ENCODE measurements at places on chromosomes 11 and 22.

DNA sequence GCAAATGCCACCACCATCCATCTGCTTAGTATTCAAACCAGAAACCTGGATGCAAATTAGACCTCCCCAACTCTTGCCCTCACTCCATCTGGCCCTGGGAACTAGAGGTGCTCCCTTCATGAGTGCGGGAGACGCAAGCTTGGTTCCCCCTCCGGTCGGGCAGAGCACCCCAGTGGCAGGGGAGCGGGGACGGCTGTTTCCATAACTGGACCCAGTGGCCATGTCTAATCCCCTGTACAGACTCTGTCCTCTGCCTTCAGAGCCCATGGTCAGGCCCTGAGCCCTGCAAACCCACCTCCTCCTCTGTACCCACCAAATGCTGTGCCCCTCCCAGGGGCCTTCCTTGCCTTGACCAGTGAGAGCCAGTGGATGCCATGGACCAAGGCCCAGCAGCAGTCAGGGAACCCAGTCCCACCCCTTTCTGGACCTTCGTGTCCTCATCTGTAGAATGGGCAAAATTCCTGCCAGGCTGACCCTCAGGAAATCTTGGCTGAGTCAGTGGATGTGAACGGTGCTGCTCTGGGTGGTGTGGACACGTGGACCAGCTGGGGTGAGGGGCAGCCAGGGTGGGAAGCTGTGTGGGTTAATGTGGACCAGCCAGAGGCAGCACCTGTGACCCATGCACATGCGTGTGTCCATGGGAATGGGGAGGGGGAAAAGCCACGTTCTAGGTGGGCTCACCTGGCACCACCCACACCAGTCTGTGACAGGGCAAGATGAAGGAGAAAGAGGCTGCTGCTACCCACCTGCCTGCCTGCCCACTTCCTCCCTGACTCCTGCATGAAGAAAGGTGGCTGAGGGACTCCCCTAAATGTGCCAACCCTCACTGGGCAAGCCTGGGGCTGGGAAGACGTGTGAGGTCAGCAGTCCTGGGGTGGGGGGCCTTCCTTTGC is 72.8 kb downstream of the LRRC32 start:
- no peak for DNase-seq

GRCh38 chr11:68525336-68525735 is 64.8 kb downstream of the PPP6R3 start:
- DNase-seq: no peak

- no peak for DNase-seq
Measured at GRCh38 chr22:20763630-20764470, 10.1 kb upstream of the SERPIND1 start.

DNA sequence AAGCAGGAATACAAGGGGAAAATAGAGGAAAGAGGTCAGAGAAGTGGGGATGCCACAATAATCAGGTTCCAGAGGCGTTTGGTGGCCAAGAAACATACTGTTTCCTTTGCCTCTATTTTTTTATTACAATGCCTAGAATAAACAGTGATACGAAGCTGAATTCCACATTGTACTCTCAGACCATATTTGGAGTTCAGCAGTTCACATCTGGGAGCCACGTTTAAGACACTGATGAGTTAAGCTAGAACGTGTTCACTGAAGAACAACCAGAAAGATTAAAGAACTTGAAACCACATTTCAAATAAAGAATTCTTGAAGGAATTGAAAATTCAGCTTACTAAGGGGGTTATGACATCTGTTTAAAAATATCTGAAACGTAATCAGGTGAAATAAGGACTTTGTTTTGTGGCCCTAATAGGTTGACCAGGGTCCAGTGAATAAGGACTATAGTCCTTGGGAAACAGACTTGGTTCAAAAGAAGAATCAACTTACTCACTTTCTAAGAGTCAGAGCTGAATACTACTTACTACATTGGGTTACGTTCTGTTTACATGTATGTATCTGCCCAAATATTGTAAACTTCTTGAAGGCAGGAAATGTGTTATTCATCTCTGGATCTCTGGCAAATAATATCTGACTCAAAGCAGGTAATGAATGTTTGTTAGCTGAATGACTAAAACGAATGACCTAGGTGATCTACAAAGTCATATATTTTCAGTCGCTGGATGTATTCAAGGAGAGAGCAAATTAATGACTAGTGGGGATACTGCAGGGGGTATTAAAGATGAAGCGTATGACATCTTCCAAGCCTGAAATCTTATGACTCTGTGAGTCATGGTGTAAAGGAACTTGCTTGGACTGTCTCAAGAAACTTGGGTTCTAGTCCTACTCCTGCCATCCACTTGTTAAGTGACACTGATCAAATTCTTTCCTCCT is 247.0 kb upstream of the NARS2 start:
- DNase-seq: no peak

- DNase-seq: peak; percentile 90
Measured at GRCh38 chr22:23216461-23217170, 36.3 kb downstream of the BCR start.

- no peak for DNase-seq
Measured at GRCh38 chr22:43553451-43554258, 141.8 kb downstream of the MPPED1 start.

- no peak for DNase-seq
Measured at GRCh38 chr11:2924821-2925675, 4.2 kb downstream of the PHLDA2 start.

- DNase-seq: no peak
Measured at GRCh38 chr11:93655047-93655446, 6.4 kb upstream of the CEP295 start.

GRCh38 chr11:70176940-70177689 is 26.0 kb upstream of the FADD start:
- peak; percentile 63 for DNase-seq

DNA sequence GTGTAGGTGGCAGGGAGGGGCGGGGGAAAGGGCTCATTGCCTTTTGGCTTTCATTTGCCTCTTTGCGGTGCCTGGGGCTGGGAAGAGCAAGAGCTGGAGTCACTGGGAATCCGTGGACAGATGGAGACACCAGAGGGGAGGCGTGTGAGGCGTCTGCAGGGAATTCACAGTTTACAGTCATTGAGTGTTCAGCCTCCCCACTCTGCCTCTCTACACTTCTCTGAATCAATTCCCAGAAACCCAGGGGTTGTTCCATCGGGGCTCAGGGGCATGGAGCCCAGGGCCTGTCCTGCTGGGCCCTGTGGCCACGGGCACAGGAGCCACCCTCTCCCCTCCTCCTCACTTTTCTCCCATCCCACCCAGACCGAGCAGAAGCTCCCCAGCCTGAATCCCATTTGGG is 160.5 kb upstream of the NAV2 start:
- no peak for DNase-seq

DNA sequence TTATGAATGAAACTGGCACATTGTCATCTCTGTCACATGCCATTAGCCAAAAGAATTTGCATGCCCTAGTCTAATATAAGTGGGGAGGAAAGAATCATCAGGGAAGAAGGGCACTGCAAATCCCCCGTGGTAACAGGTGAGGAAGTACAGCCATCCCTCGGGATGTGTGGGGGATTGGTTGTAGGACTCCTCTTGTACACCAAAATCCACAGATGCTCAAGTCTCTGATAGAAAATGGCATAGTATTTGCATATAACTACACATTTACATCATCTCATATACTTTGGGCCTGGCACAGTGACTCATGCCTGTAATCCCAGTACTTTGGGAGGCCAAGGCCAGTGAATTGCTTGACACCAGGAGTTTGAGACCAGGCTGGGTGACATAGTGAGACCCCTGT is 109.7 kb downstream of the HIPK3 start:
- no peak for DNase-seq

DNA sequence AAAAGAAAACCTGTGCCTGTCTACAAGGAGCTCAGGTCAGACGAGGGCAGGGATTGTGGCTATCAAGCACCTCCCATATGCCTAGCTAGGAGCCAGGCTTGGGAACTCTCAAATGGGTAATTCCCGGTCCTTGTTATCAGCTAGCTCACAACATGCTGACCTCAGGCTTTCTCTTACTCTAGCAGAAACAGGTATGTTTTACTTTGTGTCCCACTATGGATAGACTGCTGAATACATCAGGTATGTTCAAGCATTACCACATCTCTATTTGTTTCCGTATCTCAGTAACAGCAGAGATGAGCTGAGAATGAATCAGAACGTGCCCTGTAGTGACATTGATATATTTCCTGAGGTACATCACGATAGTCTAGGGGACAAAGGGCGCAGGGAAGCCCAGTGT is 29.4 kb downstream of the SHISA8 start:
- DNase-seq: no peak

DNA sequence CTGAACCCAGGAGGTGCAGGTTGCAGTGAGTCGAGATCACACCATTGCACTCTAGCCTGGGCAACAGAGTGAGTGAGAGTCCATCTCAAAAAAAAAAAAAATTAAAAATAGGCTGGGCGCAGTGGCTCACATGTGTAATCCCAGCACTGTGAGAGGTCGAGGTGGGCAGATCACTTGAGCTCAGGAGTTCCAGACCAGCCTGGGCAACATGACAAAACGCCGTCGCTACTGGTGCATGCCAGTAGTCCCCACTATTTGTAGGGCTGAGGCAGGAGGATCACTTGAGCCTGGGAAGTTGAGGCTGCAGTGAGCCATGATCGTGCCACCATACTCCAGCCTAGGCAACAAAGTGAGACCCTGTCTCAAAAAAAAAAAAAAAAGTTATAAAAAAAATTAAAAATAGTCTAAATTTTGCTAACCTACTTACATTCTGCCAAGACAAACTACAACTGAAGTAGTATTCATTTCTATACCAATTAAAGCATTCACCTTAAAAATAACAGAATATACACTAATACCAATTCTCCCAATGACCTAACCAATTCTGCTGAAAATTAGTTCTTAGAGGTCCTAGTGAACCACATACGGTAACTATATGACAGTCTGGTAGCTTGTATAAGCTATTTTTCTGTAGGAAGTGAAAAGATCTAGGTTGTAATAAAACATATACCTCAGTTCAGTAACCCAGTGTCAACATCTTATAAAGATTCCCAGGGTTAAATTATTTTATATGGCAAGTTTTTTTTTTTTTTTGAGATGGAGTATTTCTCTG is 7.1 kb downstream of the DDX6 start:
- DNase-seq: no peak

DNA sequence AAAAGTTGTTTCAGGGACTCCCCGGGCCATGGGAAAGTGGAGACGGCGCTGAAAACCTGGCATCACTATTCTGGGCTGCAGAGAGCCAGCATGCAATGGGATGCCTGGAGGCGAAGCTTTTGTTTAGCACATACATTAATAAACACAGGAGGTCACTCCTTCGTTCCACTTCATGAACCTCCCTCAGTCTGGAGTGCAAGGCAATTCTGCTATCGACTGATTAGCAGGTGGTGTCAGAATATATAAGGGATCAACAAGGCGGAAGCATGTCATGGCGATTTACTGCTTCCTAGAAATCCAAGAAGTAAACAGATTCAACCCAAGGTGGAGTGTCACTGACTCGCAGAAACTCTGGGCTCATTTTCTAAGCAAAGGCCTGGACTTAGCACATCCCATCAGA is 45.4 kb upstream of the MN1 start:
- DNase-seq: no peak

GRCh38 chr11:117960406-117960805 is 25.8 kb upstream of the IL10RA start:
- no peak for DNase-seq

DNA sequence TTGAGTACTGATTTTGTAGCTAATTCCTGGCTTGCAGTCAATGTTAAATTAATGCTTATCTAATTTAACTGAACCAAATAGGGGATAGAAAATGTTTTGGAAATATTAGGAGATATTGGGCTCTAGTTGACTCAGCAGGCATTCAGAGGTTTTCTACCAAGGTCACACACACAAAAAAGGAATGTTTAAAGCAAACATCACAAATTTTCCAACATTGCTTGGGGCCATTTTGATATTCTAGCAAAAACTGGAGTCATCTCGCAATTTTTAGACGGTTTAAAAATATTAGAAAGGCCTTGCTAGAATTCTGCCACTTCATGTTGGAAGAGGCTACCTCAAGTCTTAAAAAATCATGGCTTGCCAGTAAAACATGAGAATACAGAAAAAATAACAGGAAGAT is 2082.1 kb upstream of the RAG2 start:
- no peak for DNase-seq

GRCh38 chr11:77882396-77882795 is 61.5 kb downstream of the AAMDC start:
- no peak for DNase-seq

DNA sequence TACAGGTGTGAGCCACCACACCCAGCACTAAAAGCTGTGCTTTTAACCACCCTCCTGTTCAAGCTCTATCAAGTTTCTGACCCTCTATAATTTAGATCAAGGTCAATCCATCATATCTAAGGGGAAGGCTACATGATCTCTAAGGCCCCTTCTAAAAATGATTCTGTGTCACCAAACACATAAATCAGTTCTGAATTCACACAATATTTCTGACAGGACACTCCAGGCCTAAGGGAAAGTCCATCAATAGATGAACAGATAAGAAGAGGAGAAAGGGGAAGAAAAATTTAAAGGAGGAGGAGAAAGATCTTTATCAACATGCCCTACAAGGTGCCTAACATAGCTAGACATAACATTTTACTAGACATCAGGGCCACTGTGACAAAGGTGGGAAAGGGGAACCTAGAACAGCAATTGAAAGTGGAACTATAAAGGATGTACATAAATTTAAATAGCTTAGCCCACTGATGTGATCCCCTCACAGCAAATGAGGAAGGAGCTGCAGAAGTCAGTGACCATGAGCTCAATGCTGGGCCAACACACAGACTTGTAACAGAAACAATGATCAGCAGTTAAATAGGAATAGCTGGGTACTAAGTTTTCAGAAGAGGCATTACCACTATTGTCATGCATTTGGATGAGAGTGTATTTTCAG is 4.7 kb downstream of the PRCP start:
- no peak for DNase-seq

DNA sequence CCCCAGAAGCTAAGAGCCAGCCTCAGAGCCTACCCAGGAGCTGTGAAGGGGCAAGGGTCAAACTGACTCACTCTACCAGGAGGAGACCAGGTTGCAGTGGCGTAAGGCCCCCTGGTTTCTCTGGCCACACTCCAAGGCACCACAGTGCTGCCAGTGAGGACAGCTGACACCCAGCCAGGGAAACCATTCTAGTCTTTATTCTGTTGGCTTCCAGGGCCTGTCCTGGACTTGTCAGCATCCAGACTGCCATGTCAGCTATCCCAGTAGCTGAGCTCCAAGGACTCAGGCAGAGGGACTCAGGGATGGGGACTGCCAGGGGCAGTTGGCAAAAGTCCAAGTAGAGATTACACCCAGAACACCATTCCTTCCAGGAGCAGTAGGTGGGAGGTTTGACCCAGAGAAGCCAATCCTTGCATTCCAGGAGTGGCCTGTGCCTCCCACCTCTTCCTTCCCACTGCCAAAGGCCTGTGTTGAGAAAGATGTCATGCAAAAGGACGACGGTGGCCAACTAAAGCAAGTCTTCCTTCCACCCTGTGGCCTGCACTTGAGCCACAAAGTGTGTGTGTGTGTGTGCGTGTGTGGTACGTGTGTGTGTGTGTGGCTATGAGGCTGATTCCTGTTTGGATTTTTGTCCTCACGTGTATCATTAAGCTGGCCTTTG is 3.6 kb upstream of the MAPK8IP1 start:
- no peak for DNase-seq

GRCh38 chr11:121563900-121564822 is 111.4 kb upstream of the SORL1-AS1 start:
- DNase-seq: no peak

Data from activated CD4-positive, alpha-beta T cell treated with anti-CD3 and anti-CD28 coated beads, Interleukin-2, Interleukin-4, amounts not matched to agents 100 ng/mL and 50 ng/mL, durations not matched to agents 16 hours and 8 hours (primary cell).